NCI-H446 (cell line): ENCODE measurements at places on chromosomes 16 and 17.

DNA sequence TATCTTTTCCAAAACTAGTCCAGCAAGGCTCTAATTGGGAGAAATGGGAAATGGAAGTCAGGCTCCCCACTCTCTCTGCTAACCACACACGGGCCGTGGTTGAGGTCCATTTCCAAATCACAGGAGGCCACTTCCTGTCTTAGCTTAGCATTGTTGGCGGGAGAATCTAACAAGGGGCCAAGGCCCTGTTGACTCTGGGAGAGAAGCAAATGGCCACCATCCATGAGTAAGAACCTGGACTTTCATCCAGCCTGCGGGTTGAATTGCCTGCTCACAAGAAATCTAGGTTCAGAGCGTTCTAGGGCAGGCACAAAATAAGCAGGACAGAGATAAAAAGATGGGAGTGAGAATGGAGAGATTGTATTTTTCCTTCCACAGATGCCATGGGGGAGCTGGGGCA is 5.7 kb downstream of the FAM20A start:
- DNase-seq = no peak

DNA sequence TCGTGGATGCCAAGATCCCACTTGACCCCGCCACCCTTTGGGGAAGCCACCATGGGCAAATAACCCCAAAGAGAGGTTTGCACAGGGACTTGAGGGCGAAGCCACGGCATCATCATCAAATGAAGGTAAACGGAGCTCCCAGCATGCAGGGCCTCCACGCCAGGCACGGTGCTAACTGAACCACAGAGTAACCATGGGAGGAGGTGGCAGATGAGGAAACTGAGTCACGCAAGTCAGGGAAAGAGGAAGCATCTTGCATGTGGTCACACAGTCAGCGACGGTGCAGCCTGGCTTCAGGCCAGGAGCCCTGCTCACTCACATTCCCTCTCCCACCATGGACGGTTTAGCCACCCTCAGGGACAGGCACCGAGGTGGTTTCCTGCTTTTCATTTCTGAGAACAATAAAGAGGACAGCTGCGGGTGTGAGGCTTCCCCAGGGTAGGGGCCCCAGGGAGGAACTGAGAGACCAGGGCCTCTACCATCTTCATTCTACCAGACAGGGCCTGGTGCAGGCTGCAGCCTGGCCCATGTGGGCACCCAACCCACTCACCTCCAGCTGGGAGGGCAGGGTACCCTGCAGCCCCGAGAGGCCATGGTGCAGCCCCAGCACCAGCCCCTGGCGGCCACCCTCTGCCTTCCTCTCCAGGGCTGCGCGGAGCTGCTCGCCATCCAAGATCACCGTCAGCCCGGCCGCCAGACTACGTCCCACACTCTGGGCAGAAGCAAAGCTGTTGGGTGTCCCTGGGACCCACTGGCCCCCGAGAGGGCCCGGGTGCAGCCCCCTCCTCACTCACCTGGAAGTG is 78.3 kb downstream of the RMI2 start:
- no peak for DNase-seq

DNA sequence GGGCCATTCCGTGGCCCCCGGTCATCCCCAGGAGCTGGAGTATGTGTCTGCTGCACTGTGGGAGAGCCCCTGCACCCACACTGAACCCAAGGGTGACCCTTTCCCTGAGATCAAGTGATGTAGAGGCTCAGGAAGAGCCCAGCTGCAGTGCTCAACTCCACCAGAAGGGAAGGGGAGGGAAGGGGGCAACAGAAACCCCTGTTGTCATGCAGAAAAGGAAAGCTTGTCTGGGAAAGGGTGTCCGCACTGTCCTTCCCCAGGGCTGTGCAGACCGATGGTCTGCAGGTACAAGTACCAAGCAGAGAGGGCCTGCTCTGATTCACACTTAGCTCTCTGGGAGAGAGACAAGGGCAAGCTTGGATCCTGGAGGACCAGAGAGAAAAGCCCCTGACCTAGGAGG is 45.7 kb upstream of the TOB1 start:
- no peak for DNase-seq

- DNase-seq = no peak
Observed at GRCh38 chr17:35046245-35046644, 17.3 kb downstream of the RFFL start.
